DMS79 treated with DMSO at 0.1 percent for 48 hours (cell line): ENCODE measurements at places on chromosomes 7 and 10.
A peak's percentile ranks its signal among the peaks of the same experiment; 100 is the strongest.

DNA sequence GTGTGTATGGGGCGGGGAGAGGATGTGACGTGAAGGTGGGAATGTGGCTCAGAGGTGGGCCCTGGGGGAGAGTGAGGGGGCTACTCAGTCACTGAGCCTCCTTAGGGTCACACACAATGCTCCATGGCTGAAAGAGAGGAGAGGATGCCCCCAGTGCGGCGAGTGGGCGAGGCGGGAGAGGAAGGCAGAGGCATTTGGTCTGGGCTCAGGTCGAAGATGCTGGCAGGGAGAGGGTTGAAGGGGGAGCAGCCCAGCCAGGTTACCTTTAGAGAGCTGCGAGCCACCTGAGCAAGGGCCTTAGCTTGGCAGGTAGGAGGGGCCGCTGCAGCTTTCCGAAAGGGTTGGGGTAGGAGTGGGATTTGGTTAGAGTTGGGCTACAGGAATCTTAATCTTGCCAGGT is 4.7 kb upstream of the LOXL4 start:
- DNase-seq: no peak

DNA sequence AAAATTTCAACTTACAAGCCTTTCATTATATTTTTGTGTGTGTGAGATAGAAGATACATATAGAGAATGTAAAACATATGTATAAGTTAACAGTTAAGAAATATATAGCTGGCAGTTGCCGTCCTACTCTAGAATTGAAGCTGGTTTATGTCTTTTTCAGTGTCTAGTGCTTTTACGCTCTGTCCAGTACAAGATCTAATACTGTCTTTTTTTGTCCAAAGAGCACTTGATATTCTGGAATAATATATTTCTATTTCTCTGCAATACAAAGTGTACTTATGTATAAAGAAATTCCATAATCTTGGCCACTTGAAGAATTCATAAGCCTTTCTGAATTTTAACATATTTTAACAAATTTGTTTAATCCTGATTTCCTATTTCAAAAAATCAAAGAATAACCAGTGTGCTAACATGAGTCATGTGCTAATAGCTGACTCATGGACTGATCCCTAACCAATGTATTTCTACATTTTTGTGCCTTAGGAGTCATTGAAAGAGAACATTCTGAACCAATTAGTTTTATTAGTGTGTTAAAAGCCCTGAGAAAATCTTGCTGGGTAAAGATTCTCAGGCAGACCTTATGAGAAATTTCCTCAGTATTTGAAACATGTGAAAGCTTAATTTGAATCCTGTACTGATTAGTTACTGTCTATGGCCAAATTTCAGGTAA is 73.2 kb upstream of the CCAR1 start:
- no peak for DNase-seq

- no peak for DNase-seq
Measured at GRCh38 chr7:41822259-41822817, 119.4 kb upstream of the INHBA start.

DNA sequence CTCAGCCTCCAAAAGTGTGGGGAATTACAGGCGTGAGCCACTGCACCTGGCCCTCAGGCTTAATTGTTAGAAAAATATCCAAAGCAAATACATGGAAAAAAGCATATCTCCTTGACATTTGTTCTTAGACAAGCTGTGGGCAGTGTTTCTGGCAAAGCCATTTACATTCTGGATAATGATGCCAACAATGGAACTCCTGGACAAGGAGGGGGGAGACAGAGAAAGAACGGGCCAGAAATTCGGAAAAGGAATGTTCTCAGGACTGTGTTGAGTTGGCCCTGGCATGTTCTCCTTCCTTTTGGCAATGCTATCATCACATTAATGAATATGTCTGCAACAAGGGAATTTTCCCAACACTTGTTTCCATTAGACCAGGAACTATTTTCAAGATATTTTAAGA is 88.7 kb downstream of the UBE2H start:
- no peak for DNase-seq

DNA sequence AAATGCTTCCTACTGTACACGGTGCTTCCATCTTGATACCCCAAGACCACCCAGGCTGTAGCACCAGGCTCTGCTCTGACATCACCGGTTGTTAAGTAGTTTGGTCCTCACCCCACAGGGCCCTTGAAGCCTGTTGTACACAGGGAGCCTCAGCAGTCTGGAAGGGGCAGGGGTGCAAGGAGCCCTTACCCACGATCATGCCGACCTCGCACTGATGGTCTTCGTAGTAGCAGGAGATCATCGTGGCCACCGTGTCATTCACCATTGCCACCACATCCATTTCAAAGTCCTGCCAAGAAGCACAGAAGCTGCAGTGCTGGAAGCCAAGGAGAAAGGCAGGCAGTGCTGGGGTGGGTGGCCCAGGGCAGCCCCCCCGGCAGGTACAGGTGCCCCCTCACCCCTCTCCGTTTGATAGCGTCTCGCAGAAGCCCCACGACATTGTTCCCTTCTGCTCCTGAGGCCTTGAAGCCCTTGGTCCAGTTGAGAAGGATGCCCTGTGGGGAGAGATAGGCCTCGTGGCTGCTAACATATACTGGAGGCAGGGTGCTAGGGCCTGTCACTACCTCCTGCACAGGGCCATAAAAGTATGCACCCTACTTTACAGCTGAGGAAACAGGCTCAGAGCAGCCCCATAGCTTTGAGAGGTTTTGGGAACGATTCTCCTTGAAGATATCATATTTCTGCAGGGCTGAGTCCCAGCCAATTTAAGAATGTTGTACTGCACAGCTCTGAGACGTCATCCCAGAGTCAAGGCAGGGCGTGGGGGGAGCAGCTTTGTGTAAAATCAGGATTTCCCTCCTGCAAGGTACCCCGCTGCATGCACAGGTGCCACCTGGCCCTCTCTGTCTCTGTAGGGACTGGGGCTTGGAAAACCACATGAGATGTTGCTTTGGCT is 8.7 kb upstream of the MYL7 start:
- DNase-seq: no peak

GRCh38 chr7:50556247-50556991 is 8.8 kb downstream of the DDC start:
- DNase-seq: no peak

GRCh38 chr10:114060456-114060855 is 16.8 kb downstream of the ADRB1 start:
- DNase-seq: no peak

DNA sequence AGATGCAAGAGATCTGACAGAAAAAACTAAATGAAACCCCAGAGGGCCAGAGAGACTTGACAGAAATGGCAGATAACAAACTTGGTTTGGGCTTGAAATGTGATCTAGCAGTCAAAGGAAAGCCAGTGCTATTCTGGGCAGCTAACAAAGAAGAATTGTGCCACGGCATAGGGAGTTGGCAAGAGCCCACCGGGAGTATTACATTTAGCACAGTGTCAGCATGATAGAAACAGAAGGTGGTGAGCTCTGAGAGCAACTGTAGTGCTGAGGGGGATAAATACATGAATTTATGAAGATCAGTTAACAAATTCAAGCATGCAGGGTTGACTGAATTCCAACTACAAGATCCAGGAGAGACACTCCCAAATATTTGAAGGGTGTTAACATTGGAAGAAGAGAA is 91.1 kb downstream of the AHCYL2 start:
- no peak for DNase-seq

DNA sequence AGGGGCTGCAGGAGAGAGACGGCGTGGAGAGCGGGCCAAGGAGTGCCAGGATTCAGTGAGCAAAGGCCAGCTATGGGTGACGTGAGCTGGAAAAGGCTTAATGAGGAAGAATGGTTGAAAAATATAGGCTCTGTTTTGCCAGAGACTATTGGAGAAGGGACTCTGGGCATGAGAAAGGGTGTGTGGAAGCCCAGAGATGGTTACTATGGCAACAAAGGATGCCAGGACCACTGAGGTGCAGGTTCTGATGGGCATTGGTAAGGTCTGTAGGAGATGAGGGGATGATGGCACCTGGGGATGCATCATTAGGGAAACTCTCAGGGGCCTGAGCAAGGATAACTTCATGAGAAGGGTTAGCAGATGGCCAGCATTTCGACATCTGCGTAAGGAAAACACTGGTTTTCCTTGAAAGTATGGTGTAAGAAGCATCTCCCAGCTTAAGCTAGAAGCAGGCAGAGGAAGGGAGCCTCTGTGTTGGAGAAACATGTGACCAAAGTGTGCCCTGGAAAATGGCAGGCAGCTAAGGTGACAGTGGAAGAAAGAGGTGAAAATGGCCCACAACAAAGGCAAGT is 21.6 kb upstream of the FAM180A start:
- DNase-seq: no peak

GRCh38 chr7:131188367-131189339 is 139.0 kb upstream of the MKLN1 start:
- DNase-seq: peak; percentile 27

- DNase-seq: no peak
Measured at GRCh38 chr10:18079665-18080295, 60.4 kb upstream of the CACNB2 start.

DNA sequence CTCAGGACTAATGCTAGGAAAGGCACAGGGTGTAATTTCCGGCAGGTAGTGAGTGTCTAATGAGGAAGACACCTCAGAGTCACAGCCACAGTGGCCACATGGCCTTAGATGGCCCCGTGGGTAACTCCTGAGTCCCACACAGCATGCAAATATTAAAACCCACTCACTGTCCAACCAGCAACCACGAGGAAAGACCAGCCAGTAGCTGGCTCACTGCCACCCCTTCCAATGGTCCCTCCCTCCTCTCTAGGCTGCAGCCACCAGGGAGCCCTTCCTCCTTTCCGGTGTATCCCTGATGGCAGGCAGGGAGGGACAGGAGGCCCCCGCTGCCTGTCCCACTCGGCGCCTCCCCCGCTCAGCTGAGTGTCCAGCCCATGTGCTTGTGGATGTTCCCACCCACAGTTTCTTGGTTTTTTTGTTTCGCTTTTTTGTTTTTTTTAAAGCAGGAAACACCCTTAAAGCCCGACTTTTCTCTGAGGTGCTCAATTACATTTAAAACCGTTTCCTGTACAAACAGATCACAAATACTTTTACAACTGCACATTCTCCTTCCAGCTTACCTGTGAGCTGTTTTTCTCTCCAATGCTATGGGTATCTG is 9.2 kb downstream of the BNIP3 start:
- no peak for DNase-seq

- DNase-seq: no peak
Measured at GRCh38 chr7:106869954-106870353, 4.9 kb downstream of the PIK3CG start.

DNA sequence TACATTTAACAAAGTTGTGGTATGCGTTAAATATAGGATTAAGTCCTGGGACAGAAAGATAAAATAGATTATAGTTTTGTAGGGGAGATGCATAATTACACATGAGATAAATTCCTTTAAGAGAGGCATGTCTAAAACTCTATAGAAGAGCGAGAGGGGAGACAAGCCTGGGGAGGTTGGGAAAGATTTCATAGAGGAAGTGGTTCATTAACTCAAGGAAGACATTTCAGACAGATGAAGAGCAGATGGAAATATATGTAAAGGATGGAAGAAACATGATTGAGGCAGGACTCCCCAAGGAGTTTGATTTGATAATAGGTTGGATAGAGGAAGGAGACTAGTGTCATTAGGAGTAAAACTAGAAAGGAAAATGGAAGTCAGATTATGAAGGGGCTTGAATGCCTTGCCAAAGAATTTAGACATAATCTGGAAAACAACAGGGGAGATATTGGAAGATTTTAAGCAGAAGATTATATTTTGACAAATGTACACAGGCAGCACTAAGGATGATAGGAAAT is 96.1 kb downstream of the PHTF2 start:
- DNase-seq: no peak

- DNase-seq: no peak
Measured at GRCh38 chr10:77825965-77826364, 100.6 kb downstream of the DLG5 start.

DNA sequence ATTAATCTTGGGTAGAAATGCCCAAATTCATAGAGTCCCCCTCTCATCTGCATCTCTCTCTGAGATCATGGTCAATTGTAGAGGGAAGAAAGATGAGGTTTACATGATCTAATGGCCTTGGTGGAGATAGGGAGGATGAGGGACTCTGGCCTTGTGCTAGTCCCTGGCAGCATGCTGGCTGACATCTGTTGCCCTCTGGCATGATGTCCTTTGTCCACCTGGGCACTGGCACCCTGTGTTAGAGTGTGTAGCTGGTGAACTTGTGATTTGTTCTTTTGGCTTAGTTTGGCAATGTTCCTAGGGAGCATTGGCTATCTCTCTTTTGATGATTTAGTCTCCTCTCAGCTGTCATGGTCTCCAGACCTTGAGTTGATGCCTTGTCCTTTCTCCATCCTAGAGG is 103.2 kb downstream of the DYNC1I1 start:
- no peak for DNase-seq

DNA sequence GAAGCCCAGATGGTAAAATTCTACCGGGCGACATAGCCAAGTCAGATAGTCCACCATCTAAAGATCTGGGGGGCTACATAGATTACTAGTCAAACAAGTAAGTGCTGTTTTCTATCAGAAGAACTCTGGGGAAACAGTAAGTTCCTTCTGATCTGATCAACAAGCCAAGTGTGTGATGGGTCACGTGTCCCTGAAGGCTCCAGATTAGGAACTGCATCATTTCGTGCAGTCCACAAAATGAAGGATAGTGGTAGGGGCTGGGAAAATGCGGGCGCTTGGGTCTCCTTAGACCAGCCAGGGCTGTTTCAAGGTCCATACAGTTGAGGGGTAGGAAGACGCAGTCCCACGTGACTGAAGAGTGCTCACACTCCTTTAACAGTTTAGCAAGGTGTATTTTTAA is 1.8 kb upstream of the CHN2 start:
- DNase-seq: no peak

DNA sequence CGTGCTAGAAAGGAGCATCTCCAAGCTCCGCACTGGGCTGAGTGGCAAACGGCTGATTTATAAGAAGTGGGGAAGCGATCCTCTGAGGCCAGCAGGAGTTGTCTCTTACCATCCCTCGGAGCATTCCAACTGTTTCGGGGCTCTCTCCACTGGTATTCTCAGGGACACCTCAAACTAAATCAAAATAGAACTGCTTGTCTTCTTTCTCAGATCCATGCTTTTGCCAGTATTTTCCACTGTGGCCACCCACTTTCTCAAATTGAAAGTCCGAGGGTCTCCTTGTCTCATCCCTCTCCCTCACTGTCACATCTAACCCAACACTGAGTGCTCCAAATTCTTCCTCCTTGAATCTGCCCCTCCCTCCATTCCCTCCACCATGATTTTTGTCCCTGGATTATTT is 83.2 kb upstream of the LEP start:
- no peak for DNase-seq

DNA sequence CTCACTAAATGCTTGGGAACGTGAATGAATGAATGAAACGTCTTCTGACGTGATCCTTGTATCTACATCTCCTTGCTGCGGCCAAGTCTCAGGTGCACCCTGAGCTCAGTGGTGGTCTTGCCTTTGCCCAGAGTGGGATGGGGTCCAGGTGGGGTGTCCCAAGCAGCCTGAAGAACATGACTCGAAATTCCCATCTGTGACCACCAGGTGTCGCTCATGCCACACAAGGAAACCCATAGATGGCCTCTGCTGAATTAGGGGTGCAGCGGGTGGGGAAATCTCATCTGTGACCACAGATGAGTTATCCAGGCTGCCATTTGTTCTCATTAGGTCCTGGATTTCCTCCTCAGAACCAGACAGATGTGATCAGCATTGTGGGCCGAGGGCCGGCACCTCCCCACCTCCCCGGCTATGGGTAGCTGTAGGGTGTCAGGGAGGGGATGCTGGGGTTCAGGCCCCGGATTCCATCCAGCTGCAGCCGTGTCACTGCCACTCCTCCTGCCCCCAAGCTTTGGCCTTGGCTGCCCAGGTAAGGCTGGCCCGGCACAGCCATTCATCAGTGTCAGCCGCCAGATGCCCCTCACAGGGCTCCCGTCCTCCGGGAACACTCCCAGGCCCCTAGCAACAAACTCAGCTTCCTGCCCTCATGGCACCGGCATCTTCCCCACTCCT is 21.0 kb upstream of the GNA12 start:
- DNase-seq: peak; percentile 10
